ENCODE measurements at places on chromosomes 7 and 10.

DNA sequence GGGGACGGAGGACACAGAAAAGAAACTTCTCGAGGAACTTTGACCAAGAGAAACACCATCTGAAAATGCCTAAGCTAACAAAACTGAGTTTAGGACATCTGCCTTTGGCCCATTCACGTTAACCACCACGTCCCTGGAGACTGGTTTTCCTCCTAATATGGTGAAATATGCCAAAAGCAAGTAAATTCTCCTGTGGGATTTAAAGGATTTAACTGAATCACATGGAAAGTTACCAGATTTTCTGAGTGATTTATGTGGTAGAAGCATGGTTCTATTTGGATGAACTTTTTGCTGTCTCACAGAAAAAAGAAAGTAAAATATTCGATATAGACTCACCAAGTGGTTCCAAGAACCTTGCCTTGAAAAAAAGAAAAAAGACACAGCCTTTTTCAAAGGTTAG lies 30.4 kb upstream of the BMPER start:
- peak; percentile 44 for DNase-seq

DNA sequence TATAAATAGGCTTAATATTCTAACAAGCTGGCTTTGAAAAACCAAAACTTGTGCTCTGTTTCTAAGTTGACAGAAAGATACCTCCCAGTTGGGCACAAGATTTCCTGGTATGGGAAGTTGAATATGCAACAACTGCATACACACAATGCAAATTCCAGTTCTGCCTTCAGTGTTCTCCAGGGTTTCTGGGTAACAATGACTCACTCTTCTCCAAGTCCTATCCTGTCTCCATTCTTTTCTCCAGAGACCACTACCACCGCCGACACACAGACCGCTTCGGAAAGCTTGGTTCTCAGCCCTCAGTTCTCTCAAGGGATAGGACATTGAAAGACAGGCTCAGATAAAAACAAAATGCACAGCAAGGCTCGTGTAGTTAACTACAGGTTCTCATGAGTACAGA lies 12.2 kb downstream of the PDE1C start:
- DNase-seq: no peak

DNA sequence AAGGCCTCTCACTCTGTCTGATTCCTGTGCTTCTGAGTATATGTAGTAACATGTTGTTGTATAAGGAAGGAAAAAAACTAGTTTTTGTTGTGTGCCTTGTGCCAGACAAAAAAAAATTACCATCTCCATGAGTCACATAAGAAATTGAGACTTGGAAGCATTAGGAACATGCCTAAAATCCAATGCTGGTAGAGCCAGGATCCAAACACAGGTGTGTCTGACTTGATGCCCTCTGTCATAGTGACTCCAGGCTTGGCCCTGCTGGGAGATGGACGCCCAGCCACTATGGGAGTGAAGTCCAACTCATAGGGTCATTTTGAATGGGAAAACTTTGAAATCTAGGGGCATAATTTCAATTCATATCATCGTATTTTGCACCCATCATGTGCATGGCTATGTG lies 38.0 kb downstream of the PYROXD2 start:
- DNase-seq: no peak

GRCh38 chr7:133284092-133284491 lies 31.2 kb downstream of the EXOC4 start:
- no peak for DNase-seq

- no peak for DNase-seq
Measured at GRCh38 chr7:157881048-157881771, 544.4 kb downstream of the DNAJB6 start.

- no peak for DNase-seq
Measured at GRCh38 chr7:2800931-2801688, 43.0 kb downstream of the GNA12 start.

DNA sequence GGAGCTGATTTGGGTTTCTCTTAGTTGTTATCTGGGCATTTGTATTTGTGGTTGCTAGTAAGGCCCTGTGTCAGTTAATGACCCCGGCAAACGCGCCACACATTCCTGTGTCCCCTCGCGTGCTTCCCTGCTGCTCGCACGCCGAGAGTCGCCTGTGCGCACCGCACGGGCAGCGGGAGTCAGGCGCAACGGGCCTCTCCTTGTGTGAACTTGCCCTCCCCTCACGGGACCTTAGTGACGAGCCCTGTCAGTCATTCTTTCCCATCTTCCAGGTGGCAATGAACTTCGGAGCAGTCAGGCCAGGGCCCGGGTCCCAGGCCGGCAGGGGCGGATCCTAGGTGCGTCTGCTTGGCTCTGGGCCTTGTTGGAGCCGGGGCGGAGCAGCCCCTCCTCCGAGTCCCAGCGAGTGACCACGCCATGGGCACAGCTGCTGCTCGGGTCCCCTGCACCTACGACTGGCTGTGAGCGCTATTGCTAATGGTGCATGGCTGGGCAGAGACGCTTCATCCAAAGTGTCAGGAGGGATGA lies 12.4 kb upstream of the PRKAR1B start:
- DNase-seq: no peak

DNA sequence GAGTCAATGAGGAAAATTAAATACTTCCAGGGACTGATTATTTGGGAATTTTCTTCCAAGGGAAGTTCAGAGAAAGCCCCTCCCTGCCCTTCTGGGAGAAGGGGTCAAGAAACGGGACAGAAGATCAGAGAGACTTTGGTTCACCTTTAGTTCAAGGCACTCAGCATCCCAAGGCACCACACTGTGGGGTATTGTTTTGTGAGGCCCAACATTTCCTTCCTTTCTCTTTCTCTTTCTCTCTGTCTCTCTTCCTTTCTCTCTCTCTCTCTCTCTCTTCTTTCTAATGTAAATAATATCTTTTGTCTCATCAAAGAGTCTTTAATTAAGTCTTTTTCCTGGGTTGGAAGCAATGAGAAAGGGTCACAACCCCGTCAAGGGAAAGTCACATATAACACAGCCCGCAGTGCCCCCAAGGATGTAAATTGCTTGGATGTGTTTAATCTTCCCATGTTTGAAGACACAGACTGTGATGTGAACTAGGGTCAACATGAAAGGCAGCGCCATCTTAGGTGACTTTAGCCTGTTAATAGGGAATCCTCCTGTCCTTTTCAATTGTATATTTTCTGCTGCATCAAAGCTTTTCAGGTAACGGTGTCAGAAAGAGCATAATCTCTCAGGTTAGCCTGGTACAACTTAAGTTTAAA lies 983.3 kb upstream of the C7orf33 start:
- DNase-seq: no peak

GRCh38 chr10:73653701-73654100 lies 2.1 kb downstream of the SYNPO2L start:
- no peak for DNase-seq

DNA sequence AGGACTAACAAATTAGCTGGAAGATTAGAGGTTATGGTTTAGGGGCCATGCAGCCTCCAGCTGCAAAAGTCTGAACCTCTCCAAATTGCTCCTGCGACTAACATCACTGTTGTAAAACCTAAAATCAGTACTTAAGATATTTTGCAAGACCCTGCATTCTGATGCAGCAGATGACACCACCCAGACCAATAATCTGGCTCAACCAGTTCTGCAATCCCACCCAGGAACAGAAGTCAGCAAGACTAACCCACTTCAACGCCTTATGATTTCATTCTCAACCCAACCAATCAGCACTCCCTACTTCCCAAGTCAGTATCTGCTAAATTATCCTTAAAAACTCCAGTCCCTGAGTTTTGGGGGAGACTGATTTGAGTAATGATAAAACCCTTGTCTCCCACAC lies 250.8 kb upstream of the MBL2 start:
- no peak for DNase-seq

All from smooth muscle cell of the brain vasculature (primary cell).